ENCODE measurements at places on chromosomes 7 and 10. TPM values are rescaled to one million over a fixed set of nuclear protein-coding genes. Genes with fewer than 3 reads are reported as not detected.

- no peak overlapping the region for H3K4me3 ChIP-seq
- H3K27me3 ChIP-seq: no peaks in the 10 kb centered on the region
- DNase-seq: no peak
- H3K27ac ChIP-seq: no peak overlapping the region
- H3K4me1 ChIP-seq: peaks cover 15% of the 10 kb centered on the region
Observed at GRCh38 chr10:33665501-33665900, 331.0 kb upstream of the NRP1 start.

DNA sequence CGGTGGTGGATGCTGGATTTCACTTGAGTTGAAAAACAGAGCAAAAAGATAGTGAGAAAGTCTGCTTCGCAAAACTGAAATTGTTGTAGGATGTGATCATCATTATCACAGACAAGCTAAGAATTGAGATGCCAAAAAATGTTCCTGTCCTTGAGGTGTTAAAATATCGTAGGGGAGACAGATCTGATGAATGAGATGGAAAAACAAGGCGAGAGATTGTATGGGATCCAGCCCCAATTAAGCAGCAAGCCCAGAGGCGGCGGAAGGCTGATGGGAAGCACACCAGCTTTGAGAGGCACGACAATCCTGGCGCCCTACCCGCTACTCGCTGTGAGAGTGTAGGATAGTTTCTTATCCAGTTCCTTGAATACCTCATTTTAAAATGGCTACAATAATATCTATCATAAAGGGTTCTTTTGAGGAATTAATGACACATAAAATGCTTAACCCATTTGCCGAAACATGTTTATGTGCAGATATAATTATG is 131.1 kb upstream of the PTN start:
- no peak overlapping the region for H3K4me3 ChIP-seq
- H3K27ac ChIP-seq: no peak overlapping the region
- no peaks in the 10 kb centered on the region for H3K4me1 ChIP-seq
- no peaks in the 10 kb centered on the region for H3K27me3 ChIP-seq
- DNase-seq: no peak

Gene DGKI
- total RNA-seq: 3.2 TPM

GRCh38 chr7:103705542-103705941 is 259.5 kb upstream of the SLC26A5 start:
- no peaks in the 10 kb centered on the region for H3K27me3 ChIP-seq
- H3K27ac ChIP-seq: no peak overlapping the region
- no peaks in the 10 kb centered on the region for H3K4me1 ChIP-seq
- H3K36me3 ChIP-seq: no peaks in the 10 kb centered on the region

DNA sequence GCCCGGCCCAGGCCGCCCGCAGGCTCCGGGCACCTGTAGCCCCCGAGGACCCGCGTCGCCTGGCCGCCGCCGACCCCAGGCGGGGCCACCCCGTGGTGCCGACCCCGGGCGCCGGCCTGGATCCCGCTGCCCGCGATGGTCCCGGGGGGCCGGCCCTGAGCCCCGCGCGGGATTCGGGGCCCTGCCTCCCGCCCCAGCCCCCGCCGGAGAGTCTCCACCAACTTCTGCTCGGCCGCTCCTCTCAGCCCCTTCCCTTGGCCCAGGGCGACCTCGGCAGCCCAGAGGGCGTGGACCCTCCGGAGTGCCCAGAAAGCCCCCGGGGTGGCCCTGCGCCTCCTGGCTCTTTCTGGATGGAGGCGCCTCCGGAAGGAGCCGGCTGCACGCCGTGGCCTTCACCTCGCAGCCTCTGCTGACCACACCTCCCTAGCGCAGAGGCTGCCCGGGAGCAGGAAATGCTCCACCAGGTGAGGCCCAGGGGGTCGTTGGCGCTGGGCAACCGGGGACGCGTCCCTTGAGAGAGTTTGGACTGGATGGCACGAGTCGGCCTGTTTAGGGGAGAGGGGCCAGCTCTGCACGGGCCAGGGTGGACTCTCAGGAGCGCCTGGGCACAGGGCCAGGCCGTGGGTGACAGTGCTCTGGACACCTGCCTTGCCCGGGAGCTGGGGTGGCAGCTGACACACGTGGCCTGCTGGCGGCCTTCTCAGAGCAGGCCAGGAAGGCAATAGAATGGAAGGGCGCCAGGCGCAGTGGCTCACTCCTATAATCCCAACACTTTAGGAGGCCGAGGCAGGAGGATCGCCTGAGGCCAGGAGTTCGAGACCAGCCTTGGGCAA is 529 bp downstream of the ZNF853 start:
- H3K36me3 ChIP-seq: no peaks in the 10 kb centered on the region
- H3K4me3 ChIP-seq: peak overlapping the region; percentile 68
- H3K4me1 ChIP-seq: peaks cover 10% of the 10 kb centered on the region
- no peaks in the 10 kb centered on the region for H3K27me3 ChIP-seq
- no peak overlapping the region for H3K27ac ChIP-seq

DNA sequence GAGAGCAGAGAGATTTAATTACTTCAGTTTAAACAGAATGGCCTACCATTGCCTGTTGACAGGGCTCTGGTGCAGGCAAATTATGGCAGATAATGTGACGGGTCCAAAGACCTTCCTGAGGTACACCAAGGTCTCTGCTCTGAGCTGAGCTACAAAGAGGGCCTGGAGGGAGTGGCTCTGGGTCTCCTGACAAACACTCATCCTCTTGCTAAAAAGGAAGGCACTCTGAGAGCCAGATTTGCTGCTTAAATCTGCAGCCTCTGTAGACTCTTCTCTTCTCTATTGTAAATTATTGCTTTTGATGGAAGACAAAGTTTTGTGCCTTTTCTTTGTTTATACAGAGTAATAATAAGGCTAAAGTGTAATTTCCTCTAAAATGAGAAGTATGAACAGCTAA is 529.5 kb upstream of the FZD8 start:
- H3K36me3 ChIP-seq: no peaks in the 10 kb centered on the region
- DNase-seq: no peak
- no peaks in the 10 kb centered on the region for H3K4me1 ChIP-seq
- no peaks in the 10 kb centered on the region for H3K27me3 ChIP-seq

Gene TRIM73
- total RNA-seq: 17.3 TPM

Gene GPR85
- total RNA-seq: 5.4 TPM

- H3K4me3 ChIP-seq: no peak overlapping the region
- H3K36me3 ChIP-seq: no peaks in the 10 kb centered on the region
- no peaks in the 10 kb centered on the region for H3K27me3 ChIP-seq
- no peak overlapping the region for H3K27ac ChIP-seq
Observed at GRCh38 chr10:71572962-71573361, 146.6 kb downstream of the C10orf105 start.

DNA sequence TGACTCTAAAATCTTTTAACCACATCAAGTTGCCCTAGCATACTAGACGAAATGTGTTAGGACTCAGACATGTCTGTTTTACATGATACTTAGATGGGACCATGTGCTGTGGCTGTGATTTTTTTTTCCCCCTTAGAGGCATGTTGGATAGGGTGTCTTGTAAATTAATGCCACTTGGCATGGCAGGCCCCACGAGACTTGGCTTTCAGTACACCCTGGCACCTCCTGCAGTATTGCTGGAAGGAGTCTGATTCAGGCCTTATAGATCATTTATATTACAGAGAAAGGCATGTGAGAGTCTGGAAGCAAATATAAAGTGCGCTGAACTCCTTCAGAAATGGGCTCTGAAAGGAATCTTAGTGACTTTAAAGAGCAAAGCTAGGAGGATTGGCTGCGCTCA is 494.1 kb downstream of the SDK1 start:
- no peak overlapping the region for H3K4me3 ChIP-seq
- H3K4me1 ChIP-seq: no peaks in the 10 kb centered on the region
- no peak for DNase-seq
- no peak overlapping the region for H3K27ac ChIP-seq
- H3K27me3 ChIP-seq: no peaks in the 10 kb centered on the region
- H3K36me3 ChIP-seq: no peaks in the 10 kb centered on the region

Gene NKX1-2
- 0.06 TPM for total RNA-seq

- no peak overlapping the region for H3K4me3 ChIP-seq
- H3K4me1 ChIP-seq: no peaks in the 10 kb centered on the region
- DNase-seq: no peak
- no peak overlapping the region for H3K27ac ChIP-seq
Observed at GRCh38 chr7:118657391-118658005, 433.0 kb downstream of the ANKRD7 start.

GRCh38 chr10:21399392-21400035 is 126.0 kb downstream of the SKIDA1 start:
- no peak overlapping the region for H3K4me3 ChIP-seq
- H3K27me3 ChIP-seq: no peaks in the 10 kb centered on the region

DNA sequence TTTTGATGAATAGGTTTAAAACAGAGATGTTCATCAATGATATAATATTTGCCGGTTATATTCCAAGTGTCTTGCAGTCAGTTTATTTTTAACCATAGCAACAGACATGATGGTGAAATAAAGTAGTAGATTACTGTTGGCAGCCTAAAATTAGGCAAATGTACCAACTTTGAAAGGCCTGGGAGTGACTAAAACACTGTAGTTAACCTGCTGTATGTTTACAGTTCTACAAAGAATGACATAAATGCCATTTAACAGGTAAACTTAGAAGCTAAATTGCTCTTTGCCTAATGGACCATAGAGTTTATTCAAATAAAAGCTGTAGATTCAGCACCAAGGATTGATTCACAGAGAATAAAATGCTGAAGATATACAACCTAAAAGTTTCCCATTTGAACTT is 64.1 kb downstream of the PHTF2 start:
- no peaks in the 10 kb centered on the region for H3K36me3 ChIP-seq
- H3K4me1 ChIP-seq: no peaks in the 10 kb centered on the region
- no peak overlapping the region for H3K4me3 ChIP-seq
- H3K27me3 ChIP-seq: no peaks in the 10 kb centered on the region

All from testis (tissue), 5 donors.